Astrocyte of the spinal cord (primary cell): ENCODE measurements at places on chromosomes 13 and 19.

DNA sequence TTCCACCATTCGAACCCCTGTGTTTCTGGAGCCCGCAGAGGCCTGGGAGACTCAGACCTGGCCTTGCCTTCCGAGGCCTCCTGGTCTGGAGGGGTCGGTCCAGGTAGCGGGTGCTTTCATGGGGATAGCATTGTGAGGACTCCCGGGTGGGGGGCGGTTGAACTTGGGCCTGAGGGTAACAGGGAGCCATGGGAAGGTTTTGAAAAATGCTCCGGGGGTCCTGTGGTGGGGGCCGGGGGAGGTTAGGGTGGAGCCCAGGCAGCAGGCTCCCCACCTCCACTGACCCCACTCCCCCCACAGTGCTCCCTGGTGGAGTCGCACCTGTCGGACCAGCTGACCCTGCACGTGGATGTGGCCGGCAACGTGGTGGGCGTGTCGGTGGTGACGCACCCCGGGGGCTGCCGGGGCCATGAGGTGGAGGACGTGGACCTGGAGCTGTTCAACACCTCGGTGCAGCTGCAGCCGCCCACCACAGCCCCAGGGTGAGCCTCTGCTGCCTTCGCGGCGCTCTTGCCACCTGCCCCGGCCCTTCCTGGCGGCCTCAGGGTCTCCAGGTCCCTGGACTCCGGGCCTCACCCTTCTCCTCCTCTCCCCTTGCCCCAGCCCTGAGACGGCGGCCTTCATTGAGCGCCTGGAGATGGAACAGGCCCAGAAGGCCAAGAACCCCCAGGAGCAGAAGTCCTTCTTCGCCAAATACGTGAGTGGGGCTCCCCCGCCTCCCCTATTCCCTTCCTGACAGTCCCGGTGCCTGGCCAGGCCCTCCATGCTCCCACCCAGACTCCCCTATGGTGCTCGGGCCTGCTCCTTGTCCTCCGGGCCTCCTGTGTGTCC lies 3.8 kb upstream of the GARIN5A start:
- DNase-seq: no peak

- no peak for DNase-seq
Measured at GRCh38 chr13:44726214-44726613, 150.1 kb upstream of the TSC22D1 start.

- no peak for DNase-seq
Measured at GRCh38 chr13:68987585-68987984, 1120.0 kb upstream of the ATXN8OS start.

- DNase-seq: no peak
Measured at GRCh38 chr13:40058757-40059236, 403.3 kb downstream of the COG6 start.

DNA sequence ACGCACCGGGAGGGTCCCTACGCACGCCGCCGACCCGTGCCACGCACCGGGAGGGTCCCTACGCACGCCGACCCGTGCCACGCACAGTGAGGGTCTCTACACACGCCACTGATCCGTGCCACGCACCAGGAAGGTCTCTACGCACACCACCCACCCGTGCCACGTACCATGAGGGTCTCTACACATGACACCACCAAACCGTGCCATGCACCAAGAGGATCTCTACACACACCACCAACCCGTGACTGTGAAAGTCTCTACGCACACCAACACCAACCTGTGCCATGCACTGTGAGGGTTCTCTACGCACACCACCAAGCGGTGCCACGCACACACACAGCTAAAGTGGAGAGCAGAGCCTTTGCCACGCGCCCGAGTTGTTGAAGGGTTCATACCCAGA lies 16.7 kb downstream of the ZNF787 start:
- DNase-seq: no peak

DNA sequence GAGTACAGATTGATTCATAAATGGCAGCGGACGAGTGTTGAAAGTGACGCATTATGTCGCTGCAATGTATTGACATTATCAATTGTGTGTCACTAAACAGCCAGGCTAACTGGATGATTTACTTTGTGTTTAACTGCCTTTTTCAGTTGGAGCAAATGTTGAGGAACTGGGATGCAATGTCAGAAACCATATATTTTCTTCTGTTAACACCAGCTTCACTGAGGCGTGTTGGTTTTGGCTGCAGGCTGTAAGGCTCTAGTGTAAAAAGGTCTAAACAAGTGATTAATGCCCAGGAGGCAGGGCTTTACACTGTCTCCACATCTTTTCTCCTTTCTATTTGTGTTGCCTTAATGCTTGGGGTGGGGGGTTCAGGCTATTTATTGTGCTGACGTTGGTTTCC lies 80.1 kb downstream of the GGACT start:
- no peak for DNase-seq

- no peak for DNase-seq
Measured at GRCh38 chr13:33123066-33123859, 107.0 kb downstream of the KL start.

- no peak for DNase-seq
Measured at GRCh38 chr13:99733346-99733745, 232.1 kb downstream of the TM9SF2 start.

DNA sequence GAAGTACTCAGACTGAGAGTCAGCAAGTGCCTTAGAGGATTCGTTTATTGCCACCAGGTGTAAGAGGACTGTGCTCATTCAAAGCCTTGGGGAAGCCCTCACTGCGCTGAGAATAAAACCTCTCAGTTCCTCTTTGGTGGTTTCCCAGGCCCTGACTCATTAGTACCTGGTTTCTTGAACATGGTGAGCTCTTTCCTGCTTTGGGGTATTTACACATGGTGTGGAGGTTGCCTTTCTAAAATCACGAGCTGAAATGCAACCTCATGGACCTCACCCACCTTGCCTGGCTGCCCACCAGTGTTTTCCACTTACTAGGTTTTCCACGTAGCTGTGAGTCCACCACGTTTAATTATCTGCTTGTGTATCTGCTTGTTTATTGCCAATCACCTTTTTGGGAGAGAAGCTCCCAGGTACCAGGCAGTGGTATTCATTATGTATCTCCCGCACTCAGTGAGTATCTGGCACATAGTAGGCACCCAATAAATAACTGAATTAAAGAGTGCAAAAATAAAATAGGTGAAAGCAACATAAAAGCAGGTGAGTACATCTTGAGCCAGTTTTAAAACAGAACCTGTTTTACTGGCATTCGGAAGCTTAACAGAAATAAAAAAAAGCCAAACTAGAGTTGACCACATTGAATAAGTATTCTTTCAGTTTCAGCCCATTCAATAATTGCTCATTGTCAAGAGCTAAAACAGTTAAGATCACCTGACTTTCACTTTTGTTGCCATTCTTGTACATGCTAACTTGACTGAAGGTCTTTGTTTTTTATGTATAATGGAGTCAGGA lies 533.0 kb downstream of the MYO16 start:
- no peak for DNase-seq

- DNase-seq: no peak
Measured at GRCh38 chr19:9039728-9040127, 29.5 kb upstream of the MUC16 start.
